ENCODE measurements at places on chromosomes 12 and 14. TPM values are rescaled to one million over a fixed set of nuclear protein-coding genes. Genes with fewer than 3 reads are reported as not detected.

GRCh38 chr12:24470050-24470449 is 478.9 kb downstream of the BCAT1 start:
- no peak for DNase-seq

The BLTP3B gene
- total RNA-seq = 42.0 TPM

The NPAS3 gene
- total RNA-seq = 0.51 TPM

GRCh38 chr12:77213319-77213718 is 147.9 kb upstream of the E2F7 start:
- DNase-seq = no peak

DNA sequence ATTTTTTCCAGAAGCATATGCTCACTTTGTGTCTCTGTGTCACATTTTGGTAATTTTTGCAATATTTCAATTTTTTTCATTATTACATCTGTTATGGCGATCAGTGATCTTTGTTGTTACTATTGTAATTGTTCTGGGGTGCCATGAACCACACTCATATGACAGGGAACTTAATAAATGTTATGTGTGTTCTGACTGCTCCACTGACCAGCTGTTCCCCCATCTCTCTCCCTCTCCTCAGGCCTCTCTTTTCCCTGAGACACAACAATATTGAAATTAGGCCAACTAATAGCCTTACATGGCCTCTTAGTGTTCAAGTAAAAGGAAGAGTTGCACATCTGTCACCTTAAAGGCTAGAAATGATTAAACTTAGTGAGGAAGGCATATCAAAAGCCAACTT is 46.0 kb downstream of the SCN8A start:
- no peak for DNase-seq

GRCh38 chr14:64598404-64598803 is 48.6 kb downstream of the PPP1R36 start:
- DNase-seq = no peak

The GZMB gene
- not detected for total RNA-seq

DNA sequence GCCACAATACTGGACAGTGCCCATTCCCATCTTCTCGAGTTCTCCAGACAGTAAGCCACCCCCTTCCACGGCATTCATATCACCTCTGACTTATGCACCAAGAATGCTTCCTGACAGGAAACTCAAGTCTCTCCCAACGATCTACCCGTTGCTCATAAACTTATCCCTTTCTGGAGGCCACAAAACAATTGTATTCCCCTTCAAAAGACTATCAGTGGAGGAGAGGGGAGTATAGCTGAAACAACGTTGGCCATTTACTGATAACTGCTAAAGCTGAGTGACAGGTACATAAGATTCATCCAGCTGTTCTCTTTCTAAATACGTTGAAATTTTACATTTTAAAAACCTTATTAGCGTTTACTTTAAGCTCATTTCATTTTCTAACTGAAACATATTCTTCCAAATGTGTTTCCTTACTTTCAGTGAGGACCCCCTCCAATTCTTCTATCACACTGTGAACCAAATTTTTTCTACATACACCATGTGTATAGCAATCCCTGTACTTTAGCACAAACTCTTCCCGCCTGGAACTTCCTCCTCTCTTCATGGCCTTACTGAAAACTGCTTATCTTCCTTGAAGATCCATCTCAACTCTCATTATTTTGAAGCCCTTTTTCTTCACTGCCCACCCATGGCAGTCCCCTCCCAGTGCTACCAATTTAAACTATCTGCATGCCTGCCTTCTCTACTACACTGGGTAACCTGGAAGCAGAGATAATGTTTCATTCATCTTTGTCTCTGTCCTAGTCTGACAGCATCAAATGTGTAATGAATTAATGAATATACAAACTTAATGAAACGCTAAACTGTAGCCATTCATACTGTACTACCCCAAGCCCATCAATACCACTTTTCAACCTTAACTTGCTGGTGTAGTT is 28.8 kb downstream of the ATXN2 start:
- no peak for DNase-seq

DNA sequence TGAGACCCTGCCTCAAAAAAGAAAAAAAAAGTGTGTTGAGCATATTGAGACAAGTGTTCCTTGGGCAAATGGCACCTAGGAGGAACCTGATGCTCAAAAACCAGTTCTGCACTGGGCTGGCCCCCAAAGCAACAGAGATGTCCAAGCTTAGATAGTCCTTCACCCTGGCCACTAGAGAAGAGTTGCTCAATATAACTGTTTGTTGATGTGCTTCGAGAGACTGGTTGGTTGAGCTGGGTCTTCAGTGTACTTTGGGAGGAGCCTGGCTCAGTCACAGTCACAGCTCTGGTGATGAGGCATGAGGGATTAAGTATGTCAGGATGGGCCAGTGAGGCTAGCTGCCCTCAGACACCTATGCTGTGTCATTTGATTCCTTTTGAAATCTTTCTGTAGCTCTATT is 38.0 kb downstream of the SLC2A14 start:
- no peak for DNase-seq

- DNase-seq = no peak
These were observed 3.8 kb downstream of the CCDC177 start for GRCh38 chr14:69570836-69571330.

GRCh38 chr12:63103494-63104131 is 47.4 kb downstream of the AVPR1A start:
- DNase-seq = no peak

DNA sequence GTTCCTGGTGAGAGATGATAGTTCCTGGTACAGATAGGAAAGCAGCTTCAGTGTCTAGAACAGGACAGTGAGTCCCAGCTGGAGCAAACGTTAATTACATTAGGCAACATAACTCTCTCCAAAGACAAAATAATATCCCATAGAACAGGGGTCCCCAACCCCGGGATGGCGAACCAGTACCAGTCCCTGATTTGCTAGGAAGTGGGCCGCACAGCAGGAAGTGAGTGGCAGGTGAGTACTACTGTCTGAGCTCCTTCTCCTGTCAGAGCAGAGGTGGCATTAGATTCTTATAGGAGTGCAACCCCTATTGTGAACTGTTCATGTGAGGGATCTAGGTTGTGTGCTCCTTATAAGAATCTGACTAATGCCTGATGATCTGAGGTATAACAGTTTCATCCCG is 204.1 kb downstream of the NELL2 start:
- DNase-seq = no peak

DNA sequence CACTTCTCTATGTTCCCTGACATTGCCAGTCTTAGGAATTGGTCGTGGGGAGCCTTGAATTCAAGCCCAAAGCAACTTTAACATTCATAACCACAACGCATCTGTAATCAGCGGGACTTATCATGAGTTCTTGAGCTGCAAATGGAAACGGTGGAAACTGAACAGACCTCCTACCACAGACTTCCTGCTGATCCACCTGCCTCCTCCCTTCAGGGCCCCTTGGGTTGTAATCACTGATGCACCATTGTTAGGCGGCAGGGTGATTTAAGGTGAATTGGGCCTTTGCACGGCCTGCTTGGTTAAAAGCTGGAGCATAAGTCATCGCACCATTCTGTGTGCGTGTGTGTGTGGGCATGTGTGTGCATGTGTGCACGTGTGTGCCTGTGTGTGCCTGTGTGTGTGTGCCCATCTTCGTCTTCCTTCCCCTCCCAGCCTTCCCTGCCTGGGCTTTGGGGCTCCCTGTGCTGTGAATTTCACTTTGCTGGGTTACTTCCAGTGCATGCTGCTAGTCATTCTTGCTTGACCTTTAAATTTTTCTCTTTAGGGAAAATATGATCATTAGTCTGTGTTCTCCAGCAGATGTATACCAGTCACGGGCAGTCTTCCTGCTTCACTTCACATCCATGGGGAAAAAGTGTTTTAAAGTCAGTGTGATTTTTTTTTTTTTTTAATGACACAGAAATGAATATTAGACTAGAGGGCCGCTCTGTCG is 29.1 kb downstream of the CHST11 start:
- DNase-seq = no peak

Measured in uterus (tissue), 4 donors.